ENCODE measurements at places on chromosomes 5 and 9. TPM values are rescaled to one million over a fixed set of nuclear protein-coding genes. Genes with fewer than 3 reads are reported as not detected.

DNA sequence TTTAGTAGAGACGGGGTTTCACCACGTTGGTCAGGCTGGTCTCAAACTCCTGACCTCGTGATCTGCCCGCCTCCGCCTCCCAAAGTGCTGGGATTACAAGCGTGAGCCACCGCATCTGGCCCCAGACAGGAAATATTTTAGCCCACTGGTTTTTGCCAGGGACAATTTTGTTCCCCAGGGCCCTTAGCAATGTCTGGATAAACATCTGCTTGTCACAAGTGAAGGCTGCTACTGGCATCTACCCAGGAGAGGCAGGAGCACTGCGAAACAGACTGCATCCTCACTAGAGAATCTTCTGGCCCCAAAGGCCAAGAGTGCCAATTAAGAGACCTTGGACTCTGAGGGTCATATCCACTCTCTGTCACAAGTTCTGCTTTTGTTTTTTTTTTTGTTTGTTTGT, 2.4 kb upstream of the TPRN start:
- peaks cover 5% of the 10 kb centered on the region for H3K36me3 ChIP-seq
- no peak for DNase-seq
- H3K4me3 ChIP-seq = no peak overlapping the region
- H3K27me3 ChIP-seq = no peaks in the 10 kb centered on the region

- H3K4me1 ChIP-seq = no peaks in the 10 kb centered on the region
- no peaks in the 10 kb centered on the region for H3K36me3 ChIP-seq
- H3K27me3 ChIP-seq = no peaks in the 10 kb centered on the region
- no peak overlapping the region for H3K4me3 ChIP-seq
- no peak for DNase-seq
Measured at GRCh38 chr5:57152316-57152715, 21.5 kb upstream of the GPBP1 start.

GRCh38 chr9:138104251-138105122, 226.9 kb downstream of the CACNA1B start:
- no peak overlapping the region for H3K4me3 ChIP-seq
- H3K36me3 ChIP-seq = no peaks in the 10 kb centered on the region
- no peaks in the 10 kb centered on the region for H3K4me1 ChIP-seq
- H3K27me3 ChIP-seq = no peaks in the 10 kb centered on the region

GRCh38 chr5:126311766-126312165, 111.4 kb upstream of the GRAMD2B start:
- no peak overlapping the region for H3K4me3 ChIP-seq
- H3K36me3 ChIP-seq = no peaks in the 10 kb centered on the region
- no peak for DNase-seq
- no peak overlapping the region for H3K27ac ChIP-seq

- DNase-seq = no peak
- no peak overlapping the region for H3K4me3 ChIP-seq
Measured at GRCh38 chr5:89735082-89735481, 674.5 kb downstream of the CETN3 start.

GRCh38 chr9:127411122-127411521, 13.1 kb upstream of the ZNF79 start:
- peaks cover 2% of the 10 kb centered on the region for H3K36me3 ChIP-seq
- no peaks in the 10 kb centered on the region for H3K4me1 ChIP-seq

DNA sequence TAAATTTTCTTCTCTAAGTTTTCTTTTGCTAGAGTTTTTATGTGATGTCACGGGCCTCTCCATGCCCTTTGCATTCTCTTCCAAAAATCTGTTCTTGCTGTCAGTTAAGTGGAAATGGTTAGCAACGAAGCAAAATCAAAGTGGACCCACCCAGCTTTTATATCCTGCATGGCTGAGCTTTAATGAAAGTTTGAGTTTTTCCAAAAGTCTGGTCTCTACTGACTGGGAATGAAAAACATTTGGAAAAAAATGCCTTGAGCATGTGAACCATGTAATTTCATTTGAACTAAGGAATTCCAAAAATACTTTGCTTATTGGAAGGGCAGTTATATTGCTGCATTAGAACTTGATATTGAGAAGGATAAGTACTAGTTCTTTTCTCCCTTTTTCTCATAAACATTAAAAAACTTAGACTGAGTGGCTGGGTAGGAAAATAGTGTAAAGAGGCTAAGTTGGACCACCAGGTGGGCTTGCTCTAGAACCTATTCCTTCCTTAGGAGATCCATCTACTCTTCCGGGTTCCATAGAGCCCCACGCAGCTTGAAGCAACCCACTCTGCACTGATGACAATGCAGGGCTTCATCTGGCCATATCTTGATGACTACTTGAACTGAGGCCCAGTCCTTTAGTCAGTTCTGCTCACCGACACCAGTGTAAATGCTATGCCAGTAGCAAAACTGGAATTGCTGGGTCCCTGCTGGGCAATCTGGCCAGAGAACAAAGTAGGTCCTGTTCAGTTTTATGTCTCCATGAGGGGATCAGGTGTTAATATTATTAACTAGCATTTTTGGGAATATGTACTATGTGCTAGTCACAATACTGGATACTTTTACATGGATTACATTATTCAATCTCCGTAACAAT, 17.4 kb upstream of the RIC1 start:
- H3K27ac ChIP-seq = no peak overlapping the region
- 0 out of 2 replicates have a peak, but pooled peaks cover 1% of the 10 kb centered on the region for H3K36me3 ChIP-seq
- H3K4me3 ChIP-seq = no peak overlapping the region
- no peak for DNase-seq

GRCh38 chr9:123550797-123551196, 194.8 kb downstream of the CRB2 start:
- H3K27me3 ChIP-seq = no peaks in the 10 kb centered on the region
- H3K4me1 ChIP-seq = no peaks in the 10 kb centered on the region
- no peak overlapping the region for H3K27ac ChIP-seq
- no peak overlapping the region for H3K4me3 ChIP-seq
- no peaks in the 10 kb centered on the region for H3K36me3 ChIP-seq

DNA sequence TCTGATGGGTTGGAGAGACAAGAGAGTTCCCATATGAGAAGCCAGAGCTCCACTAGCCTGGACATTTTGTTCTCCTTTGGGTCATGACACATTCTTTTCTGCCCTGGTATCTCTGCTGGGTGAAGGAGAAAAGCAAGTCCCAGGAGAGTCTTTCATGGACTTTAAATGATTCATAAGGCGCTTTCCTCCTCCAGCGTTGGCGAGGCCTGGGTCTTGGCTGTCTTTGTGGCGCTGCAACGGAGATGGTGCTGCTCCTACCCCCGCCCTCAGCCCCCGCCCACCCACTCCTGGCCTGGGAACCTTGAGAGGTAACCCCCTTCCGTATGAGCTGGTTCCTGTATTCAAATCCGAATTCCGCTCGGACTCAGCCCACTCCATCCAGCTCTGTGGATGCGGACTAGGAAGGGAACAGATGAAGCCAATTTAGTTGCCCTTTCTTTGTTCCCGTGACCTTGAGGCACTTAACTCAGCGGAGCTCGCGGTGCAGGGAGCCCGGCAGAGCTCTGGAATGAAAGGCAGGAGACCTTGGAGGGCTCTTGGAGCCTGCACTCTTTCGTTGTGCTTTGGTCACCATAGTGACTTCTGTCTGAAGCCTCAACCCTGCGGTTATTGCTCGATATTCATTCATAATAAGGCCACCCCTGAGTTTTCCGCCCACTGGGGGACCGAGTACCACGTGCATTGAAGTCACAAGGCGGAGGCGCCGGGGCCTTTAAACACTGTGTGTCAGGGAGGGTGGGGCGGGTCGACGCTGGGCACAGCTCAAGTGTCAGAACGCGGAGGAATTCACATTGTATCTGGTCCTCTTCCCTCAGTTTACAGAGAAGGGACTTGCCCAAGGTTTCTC, 14.0 kb upstream of the PWWP2A start:
- no peak overlapping the region for H3K27ac ChIP-seq
- H3K4me3 ChIP-seq = no peak overlapping the region
- DNase-seq = no peak
- no peaks in the 10 kb centered on the region for H3K27me3 ChIP-seq

GRCh38 chr5:139694556-139695177, 46.5 kb downstream of the CXXC5 start:
- H3K27me3 ChIP-seq = no peaks in the 10 kb centered on the region
- peak; percentile 64 for DNase-seq
- H3K4me3 ChIP-seq = no peak overlapping the region
- H3K27ac ChIP-seq = no peak overlapping the region
- H3K4me1 ChIP-seq = peaks cover 51% of the 10 kb centered on the region

PCDHA4 gene
- 0.02 TPM for polyA plus RNA-seq

DHX29 gene
- 7.0 TPM for polyA plus RNA-seq

ADAMTS16 gene
- 0.09 TPM for polyA plus RNA-seq

PCDHGB7 gene
- polyA plus RNA-seq = 7.4 TPM

KCNN2 gene
- polyA plus RNA-seq = 8.8 TPM

SPATA31C1 gene
- polyA plus RNA-seq = not detected

ZNG1E gene
- polyA plus RNA-seq = 15.3 TPM

LECT2 gene
- polyA plus RNA-seq = not detected

Data from IMR-90 (cell line).